ENCODE measurements at places on chromosomes 1 and 21. TPM values are rescaled to one million over a fixed set of nuclear protein-coding genes. Genes with fewer than 3 reads are reported as not detected.

Gene ADORA1
- not detected for total RNA-seq

Gene LY9
- total RNA-seq: not detected

Gene ZMYND12
- 0.34 TPM for total RNA-seq

Gene TSSK3
- not detected for total RNA-seq

Gene HMCN1
- 2.5 TPM for total RNA-seq

Gene HPDL
- 9.3 TPM for total RNA-seq

Gene LCE6A
- total RNA-seq: not detected

Gene SDC3
- 11.9 TPM for total RNA-seq

Gene TAGLN2
- 920 TPM for total RNA-seq

Gene SAMSN1
- total RNA-seq: 0.33 TPM

Gene ESRRG
- total RNA-seq: not detected

Gene GUCA2A
- not detected for total RNA-seq

Gene SLC2A5
- total RNA-seq: not detected
